Stimulated activated naive CD8-positive, alpha-beta T cell treated with anti-CD3 and anti-CD28 coated beads, Interleukin-15, amount 100 ng/mL, for 72 hours (primary cell): ENCODE measurements at places on chromosomes 5 and 9.

GRCh38 chr9:110214586-110215355 is 6.8 kb upstream of the C9orf152 start:
- DNase-seq = no peak

DNA sequence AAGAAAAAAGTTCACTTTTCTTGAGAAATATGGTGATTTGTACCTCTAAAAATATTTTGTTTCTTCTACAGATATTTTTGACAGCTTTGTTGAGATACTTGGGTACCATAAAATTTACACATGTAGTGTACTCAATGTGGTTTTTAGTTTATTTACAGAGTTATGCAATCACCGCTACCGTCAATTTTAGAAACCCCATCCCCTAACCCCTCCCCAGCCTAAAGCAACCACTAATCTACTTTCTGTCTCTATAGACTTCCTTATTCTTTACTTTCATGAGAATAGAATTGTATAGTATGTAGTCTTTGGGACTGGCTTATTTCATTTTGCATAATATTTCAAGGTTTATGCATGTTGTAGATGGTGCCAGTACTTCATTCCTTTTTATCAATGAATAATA is 45.0 kb upstream of the TDRD7 start:
- no peak for DNase-seq

- no peak for DNase-seq
These were observed 32.6 kb downstream of the HEXB start for GRCh38 chr5:74717596-74717995.

GRCh38 chr5:158852622-158853021 is 247.1 kb downstream of the EBF1 start:
- no peak for DNase-seq

- DNase-seq = no peak
These were observed 17.7 kb downstream of the RAD1 start for GRCh38 chr5:34897646-34898045.

DNA sequence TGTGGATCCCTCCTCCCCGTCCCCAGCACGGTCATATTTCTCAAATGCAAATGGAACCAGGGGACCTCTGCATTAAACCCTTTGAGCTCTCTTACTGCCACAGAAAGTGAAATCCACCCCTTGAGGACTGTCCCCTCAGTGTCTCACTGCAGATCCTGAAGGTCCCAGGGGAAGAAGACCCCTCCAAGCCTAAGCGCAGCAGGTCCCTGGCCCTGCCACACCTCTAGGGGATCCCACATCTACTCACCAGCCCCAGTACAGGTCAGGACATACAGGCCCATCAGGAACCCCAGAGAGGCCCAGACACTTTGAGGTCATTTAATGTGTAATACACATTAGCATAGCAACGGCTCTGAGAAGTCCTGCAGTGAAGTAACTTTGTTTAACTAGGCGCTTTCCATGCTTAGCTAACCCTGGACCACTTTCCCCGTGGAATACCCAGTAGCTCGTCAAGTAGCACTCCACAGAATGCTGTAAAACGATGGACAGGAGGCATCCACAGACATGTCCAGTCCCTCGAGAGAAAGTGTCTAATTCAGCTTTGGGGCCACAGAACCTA is 54.7 kb upstream of the ALDH1B1 start:
- no peak for DNase-seq

- DNase-seq = no peak
These were observed 91.1 kb upstream of the CD180 start for GRCh38 chr5:67287510-67288268.

GRCh38 chr5:65809817-65810531 is 88.0 kb downstream of the NLN start:
- DNase-seq = no peak

DNA sequence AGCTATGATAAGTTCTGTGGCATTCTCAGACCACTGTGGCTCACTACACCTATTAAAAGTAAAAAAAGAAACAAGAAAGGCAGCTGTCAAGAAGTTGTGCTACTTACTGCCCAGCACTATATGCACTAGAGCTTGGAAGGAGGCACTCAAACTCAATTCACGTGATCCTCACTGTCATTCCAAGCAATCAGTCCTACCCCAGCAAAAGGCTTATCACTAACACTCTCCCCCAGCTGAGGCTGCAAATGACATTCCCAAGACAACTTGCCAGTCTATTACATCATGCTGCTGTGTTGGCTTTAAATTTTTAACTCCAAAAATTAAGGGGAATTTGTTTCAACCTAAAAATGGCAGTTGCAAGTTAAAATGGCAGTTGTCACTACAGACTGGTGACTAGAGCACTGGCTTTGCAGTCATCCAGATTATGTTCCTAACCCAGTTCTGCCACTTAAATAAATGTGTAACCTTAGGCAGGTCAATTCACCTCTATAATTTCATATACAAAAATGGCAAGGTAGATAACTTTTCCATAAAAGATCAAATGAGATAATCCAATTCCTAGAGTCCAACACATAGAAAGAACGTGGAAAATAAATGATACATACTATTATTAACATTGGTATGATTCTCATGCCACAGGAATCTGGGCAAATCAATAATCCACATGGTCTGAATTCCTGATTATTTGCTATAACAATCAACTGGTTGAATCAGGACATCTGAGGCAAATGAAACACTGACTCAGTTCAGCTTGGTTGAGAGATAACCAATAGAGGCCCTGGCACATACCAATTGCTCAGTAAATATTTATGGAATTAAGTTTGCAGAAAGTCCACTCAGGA is 52.4 kb downstream of the FBXW11 start:
- no peak for DNase-seq

- DNase-seq = no peak
These were observed 29.0 kb downstream of the PDE6A start for GRCh38 chr5:149915392-149916260.

- DNase-seq = no peak
These were observed 43.4 kb upstream of the FUBP3 start for GRCh38 chr9:130535818-130536521.

- DNase-seq = no peak
These were observed at the start of gene SVEP1 for GRCh38 chr9:110579034-110579861. Gene SVEP1 (minus strand): TSS chr9:110579741. CDS start chr9:110579543, 198 bp downstream.
